ENCODE measurements at places on chromosomes 2 and 18.
A peak's percentile ranks its signal among the peaks of the same experiment; 100 is the strongest.

DNA sequence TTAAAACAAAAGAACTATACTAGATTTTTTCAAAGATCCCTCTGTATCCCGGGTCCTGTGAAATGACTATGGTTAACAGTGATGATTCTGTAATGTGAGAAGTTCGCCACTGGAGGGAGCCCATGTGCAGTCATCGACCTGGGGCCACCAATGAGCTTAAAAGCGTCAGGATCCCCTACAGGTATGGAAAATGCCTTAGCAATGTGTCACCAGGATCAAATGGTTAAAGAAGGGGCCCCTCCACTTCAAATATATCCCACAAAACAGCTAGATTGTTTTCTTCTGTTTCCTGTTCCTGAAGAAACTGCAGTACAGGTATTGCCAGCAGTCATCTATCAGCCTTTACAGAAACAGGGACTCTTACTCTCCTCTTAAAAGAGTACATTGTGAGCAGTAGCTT, 15.3 kb downstream of the CHRNA1 start:
- DNase-seq = peak; percentile 48

GRCh38 chr18:36828157-36828629, 609 bp downstream of the TPGS2 start:
- DNase-seq = no peak

- DNase-seq = no peak
These were observed at the start of gene HOXD11 for GRCh38 chr2:176106581-176107539. TSS of gene HOXD11 (plus strand) at chr2:176107280. CDS start at chr2:176107356, 76 bp downstream.

- no peak for DNase-seq
These were observed 1124.6 kb upstream of the FAM98A start for GRCh38 chr2:34723683-34724082.

GRCh38 chr2:165434865-165435496, 34.5 kb upstream of the CSRNP3 start:
- DNase-seq = no peak

DNA sequence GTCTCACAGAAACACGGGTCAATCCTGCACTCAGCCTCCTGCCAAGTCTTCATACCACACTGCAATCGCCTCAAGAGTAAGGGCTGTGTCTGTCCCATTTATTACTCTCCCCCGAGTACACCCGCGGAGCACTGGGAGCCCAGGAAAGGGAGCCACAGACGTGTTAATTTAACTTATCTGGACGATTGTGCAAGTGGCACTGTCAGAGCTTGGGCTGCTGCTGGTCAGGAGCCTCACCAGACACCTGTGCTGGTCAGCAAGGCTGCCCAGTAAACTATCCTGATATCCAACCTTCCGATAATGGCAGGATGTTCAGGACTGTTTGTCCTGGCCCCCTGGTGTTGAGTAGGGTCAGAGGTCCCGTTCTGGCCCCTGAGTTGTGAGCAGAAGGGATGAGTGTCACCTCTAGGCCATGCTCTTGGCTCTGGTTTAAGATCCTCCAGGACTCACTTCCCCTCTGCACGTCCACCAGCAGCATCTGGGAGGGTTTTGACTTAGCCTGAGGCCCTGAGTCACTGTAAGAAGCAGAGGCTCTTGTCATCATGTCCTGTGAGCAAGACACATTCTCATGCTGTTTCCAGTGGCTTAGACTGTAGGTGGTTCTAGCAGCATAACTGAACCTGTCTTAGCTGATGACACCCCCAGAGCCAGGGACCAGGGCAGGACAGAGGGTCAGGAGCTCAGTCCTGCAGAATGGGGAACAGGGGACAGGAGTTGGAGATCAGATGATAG, 82.5 kb upstream of the ARL4C start:
- no peak for DNase-seq

- DNase-seq = no peak
These were observed 270.2 kb downstream of the LOXHD1 start for GRCh38 chr18:46386788-46387187.

DNA sequence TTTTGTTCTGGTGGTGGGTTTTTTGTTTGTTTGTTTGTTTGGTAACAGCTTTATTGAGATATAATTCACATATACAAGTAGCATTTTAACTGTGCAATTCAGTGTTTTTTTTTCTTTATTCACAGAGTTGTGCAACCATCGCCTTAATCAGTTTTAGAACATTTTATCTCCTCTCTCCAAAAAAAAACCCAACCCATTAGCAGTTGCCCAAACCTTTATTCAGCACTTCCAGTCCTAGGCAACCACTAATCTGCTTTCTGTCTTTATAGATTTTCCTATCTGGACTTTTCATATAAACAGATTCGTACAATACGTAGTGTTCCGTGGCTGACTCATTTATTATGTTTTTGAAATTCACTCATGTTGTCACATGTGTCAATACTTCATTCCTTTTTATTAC, 38.7 kb downstream of the CCDC138 start:
- no peak for DNase-seq

DNA sequence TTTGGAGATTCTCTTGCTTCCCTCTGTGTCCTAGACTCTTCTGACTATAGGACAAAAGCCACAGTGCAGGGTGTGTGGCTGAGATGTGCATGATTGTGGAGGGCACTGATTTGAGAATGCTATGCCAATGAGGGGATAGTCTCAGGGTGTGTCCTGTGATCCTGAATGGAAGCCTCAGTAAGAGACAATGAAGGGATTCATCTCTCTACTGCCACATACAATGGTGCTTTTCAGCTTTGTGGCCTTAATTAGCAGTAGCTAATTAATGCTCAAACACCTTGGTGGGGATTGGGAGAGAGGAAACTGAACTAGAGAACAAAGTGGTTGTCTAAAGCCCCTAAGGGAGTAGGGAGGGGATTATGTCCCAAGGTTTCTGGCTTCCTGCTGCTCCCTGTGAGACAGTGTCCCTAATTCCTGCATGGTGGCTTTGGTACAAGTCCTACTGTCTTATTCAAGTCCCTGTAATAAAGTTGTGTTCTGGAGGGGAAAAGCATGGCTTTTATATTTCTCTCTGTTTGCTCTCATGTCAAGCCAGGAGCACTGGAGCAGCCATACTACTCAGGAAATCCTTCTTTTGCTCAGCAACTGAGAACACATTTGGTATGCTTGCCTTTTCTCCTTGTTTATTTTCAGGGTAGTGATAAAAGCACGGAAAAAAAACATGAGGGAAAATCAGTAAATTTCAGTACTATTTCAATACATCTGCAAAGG, 415.2 kb upstream of the TCF4 start:
- DNase-seq = no peak

DNA sequence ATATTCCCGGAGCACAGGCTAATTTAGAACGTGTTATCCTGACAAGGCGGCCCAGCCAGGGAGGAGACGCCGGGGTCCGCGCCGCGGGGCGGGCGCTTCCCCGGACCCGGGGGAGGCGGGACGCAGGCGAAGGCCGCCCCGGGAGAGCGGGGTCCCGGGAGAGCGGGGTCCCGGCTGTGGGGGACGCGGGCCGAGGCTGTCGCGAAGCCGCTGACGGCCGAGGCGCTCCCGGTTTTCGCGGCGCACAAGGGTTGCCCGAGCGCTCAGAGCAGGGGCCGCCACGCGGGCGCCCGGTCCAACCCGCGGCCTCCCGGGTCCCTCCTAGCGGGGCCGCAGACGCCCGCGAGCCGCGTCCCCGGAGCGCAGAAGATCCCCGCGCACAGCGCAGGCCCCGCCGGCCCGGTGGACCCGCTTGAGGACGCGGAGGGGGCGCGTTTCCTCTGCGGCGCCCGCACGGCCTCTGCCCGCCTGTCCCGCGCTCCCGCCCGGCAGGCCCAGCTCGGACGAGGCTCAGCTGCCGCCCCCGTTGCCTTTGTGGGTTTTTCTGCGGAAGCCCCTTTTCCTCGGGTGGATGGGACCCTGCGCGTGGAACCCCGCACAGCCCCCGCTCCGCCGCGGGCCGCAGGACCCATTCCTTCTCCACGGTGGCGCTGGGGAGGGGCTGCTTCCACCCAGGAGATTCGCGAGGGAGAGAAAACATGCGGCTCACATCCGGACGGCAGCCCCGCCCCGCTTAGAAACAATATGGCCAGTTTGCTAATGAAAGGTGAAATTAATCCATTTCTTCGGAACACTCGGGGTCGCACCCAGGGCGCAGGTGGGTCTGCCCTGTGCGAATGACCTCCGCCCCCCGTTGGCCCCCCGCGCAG, 9.6 kb upstream of the KCNG2 start:
- no peak for DNase-seq

DNA sequence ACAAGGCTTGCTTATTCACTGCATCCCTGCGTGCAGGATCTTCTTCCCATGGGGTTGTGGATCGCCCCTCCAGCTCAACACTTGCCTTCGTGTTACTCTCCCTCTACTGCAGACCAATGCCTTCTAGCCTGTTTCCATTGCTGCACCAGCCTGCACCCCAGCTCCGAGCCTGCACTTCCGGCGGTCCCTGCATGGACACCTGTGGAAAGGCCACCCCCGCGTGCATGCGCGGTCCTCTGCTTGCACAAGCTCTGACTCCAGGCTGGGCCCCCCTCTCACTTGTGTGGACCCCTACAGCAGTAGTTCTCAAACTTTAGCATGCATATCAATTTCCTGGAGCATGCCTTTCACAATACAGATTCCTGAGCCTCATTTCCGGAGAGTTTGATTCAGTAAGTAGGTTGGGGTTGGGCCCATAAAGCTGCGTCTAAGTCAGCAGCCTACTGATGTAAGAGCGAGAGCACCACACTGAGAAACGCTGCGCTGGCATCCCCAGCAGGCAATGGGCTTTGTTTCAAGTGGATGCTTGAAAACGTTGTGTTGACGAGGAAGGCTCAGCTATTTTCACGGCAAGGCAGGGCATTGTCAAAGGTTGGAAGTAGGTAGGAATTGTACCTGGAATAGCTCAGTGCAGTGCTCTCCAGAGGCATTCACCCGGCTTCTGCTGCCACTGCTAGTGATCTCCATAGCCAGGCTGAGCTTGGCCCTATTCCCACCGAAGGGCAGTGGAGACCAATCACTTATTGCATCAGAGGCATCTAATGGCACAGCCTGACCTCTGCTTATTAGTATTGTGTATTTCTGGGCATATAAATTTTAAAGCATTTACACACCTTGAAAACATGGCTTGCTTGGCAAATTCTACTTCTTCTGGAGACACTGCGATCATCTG, 32.6 kb downstream of the CREG2 start:
- no peak for DNase-seq

GRCh38 chr2:46770622-46771021, 145.0 kb downstream of the MCFD2 start:
- no peak for DNase-seq

- no peak for DNase-seq
These were observed 72.5 kb downstream of the KLF7 start for GRCh38 chr2:207093234-207093633.

DNA sequence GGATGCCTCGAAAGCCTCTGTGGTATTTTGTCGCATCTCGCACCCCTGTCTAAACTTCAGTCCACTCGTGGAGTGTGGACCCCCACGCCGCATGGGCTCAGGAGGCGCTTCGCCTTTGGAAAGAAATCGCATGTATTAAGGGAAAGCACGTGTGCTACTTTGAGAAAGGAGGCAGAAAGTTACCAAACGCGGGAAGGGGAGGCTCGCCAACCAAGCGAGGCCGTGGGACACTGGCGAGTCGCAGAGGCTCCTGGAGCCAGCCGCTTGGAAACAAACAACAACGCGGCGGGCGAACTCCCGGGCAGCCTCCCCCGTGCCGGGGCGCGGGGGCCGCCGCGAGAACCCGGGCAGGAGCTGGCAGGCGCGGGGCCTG, 455 bp upstream of the AGAP1 start:
- no peak for DNase-seq

- DNase-seq = no peak
These were observed 415.9 kb downstream of the NBAS start for GRCh38 chr2:15145046-15145817.

- DNase-seq = no peak
These were observed 28.4 kb downstream of the CFLAR start for GRCh38 chr2:201144101-201145051.

- DNase-seq = no peak
These were observed 22.6 kb upstream of the USP34 start for GRCh38 chr2:61493523-61493942.

GRCh38 chr18:63271881-63272299, 47.7 kb downstream of the BCL2 start:
- no peak for DNase-seq

DNA sequence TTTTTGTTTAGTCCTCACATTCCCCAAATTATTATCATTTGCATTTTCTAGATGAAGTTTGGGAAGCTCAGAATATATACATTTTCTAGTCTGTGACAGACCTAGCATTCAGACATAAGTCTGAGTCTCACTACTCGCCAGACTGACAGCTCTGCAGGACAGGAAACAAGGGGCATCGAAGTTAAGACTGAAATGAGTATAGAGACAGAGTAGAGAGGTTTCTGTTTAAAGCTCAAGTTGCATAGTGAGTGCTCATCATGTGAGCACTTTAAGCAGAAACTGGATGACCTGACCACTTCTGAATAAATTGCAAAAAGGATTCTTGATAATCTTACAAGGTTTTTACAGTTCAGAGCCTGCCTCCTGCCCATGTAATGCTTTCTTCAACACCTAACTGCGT, 1.1 kb downstream of the HADHB start:
- DNase-seq = no peak

DNA sequence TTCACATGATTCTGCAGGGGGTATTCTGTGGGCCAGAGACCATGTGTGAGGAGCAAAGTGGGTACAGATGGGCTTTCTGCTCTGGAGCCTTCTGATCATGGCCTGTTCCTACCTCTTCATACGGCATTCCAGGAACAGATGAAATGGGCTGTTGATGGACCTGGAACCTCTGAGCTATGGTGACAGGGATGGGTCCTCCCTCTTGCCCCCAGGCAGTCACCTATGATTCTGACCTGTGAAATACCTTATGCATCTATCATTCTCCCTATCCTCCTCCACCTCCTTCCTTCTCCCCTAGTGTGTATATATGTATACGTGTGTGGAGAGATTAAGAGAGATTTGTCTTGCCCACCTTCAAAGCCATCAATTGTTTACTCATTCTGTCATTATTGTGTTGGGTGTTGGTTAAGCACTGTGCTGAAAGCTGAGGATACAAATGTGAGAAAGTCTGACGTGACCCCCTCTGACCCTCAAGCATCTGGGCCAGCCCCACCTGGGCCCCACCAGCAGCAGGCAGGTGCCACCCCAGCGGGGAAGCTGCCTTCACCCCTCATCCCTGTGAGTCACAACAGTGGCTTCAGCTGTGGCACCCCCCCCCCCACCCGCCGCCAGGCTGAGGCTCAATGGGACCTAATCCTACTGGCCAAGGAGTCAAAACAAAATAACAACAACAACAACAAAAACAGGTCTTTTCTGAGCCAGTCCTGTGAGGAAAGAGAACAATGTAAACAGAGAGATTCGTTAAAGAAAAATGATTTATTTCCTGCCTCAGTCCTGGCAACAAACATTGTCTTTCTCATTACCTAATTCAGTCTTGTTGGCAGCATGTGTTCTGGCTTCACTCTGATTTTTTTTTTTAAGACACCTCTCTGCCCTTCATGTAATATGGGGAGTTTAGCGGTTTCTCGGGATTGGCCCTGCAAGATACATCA, 103.8 kb upstream of the CDC42EP3 start:
- DNase-seq = no peak

GRCh38 chr2:219490186-219490585, 8.5 kb upstream of the GMPPA start:
- DNase-seq = no peak

- no peak for DNase-seq
These were observed 354.3 kb downstream of the GPD2 start for GRCh38 chr2:156790343-156791037.

- DNase-seq = no peak
These were observed 1539.5 kb upstream of the CELF4 start for GRCh38 chr18:39105104-39105503.

GRCh38 chr18:25141886-25142285, 210.1 kb downstream of the ZNF521 start:
- no peak for DNase-seq

Measured in activated CD4-positive, CD25-positive, alpha-beta regulatory T cell treated with anti-CD3 and anti-CD28 coated beads, Interleukin-2, amount 50 U/mL, for 16 hours (primary cell).